ENCODE measurements at places on chromosomes 11 and 22.

DNA sequence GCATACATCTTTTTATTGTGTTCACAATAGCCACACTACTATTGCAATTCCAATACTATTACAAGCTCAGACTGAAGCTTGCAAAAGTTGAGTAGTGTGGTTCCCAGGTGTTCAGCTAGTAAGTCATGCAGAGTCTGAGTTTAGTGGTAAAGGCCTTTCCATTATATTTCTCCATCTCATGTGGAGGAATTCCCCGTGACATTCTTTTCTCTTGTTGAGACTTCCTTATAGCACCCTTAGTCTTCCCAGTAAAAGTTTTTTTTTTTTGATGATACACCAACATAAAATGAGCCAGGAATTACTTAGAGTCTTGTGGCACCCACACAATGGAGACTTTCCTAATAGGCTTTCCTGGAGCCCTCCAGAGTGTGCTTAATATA is 110.8 kb downstream of the UVRAG start:
- DNase-seq, result no peak

DNA sequence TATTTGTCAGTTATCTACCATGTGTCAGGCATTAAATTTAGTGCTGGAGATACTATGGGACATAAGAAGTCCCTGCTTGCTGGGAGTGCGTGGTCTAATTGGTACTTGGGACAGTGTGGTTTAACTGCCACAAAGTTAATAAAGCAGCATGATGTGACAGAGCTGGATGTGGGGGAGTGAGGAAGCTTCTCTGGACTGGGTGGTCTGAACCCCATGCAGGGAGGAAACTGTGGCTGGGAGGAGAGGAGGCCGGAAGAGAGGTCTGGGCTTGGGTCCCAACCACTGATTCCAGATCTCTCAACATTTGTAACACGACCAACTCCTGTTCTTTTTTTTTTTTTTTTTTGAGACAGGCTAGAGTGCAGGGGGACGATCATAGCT is 37.1 kb downstream of the ST3GAL4 start:
- no peak for DNase-seq

DNA sequence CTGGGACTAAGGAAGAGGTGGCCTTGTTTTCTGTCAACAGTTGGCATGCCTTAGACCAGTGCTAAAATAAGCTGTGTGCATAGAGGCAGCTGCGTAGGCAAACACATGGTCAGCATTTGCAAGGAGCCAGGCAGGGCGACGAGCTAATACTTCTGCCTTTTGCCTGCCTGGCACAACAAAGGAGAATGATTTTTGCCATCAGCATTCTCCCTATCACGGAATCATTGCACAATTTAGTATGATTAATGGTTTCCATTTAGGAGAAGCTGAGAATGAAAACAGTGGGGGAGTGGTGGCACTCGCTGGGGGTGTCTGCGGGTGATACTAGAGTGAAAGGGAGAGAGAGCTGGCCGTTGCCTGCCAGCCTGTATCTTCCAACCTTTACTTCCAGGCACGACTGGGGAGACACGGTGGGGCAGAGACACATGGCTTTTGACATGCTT is 336.0 kb downstream of the CADM1 start:
- DNase-seq, result no peak

DNA sequence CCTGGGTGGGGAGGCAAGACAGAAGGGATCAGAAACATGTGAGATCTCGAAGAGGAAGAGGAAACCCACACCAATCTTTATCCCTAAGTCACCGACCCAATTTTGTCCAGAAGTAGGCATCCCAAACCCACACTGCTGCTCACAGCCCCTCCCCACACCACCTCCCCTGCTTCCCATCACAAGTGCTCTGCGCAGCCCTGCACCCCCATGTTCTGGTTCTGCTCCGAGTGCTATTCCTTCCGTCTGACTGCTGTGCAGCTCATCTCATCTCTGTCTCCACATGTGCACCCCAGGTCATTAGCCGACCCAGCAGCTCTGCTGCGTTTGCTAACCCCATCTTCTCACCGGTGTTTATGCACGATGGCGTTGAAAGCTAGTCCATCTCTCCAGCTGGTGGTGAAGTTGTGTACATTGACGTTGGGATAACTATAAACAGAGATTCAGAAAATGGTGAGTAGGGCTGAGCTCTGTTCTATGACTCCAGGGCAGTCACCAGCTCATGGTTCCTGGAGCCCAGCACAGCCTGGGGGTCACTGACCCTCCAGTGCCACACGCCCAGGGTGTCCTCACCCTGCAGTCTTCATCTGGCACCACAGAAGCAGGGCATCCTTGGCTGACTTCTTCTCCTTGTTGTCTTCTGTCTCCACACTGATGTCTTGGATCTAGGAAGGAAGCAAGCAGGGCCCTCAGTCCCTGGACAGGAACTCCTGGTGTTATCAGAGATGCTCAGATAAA is 15.1 kb downstream of the SPTBN2 start:
- DNase-seq, result no peak

- DNase-seq, result no peak
Observed at GRCh38 chr22:19290400-19291217, 910 bp downstream of the CLTCL1 start.

DNA sequence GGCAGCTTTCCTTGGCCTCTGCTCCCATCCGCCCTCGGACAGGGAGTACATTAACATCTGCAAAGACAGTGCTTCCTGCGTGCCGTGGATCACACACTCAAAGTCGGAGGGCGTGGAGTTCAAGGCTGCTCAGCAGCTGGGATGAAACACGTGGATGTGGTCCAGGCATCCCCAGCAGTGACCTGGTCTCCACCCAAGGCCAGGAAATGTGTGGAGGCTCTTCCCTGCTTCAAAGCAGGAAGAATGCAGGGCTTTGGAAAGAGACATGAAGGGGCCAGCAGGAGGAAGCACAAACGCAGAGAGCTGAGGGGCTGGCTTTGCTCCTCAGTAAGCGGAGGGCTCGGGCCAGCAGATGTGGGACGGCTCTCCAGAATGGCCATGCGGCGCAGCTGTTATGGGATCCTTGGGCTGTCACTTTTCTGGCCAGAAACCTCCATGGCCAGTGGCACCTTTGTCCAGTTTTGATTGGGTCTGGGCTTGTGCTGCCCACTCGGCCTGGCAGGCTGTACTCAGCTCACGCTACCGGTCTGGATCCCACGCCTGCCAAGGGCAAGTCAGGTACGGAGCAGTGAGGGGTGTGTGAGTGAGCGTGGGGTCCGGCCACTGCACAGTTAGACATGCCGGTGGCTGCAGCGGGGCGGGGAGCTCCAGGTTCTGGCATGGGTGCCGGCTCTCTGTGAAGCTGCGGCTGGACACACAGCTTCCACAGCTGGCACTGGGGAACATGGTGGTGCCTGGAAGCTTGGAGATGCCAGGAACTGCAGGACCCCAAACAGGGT is 438.0 kb downstream of the TBC1D22A start:
- DNase-seq, result no peak

DNA sequence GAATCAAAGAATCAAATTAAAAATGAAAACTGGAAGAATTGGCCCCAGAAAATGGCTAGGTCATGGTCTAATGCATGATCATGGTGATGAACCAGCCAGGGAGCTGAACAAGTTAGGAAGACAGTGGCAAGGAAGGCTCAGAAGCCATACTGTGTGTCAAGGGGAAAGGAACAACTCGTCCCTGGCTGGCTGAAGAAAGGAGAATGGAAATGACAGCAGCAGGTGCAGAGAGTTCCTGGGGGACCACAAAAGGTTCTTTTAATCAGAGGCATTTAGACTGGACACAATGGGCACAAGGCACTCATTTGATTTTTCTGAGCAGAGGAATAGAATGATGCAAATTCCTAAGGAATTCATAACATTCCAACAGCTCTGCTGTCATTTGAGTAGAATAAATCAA is 209.9 kb downstream of the LARGE1 start:
- DNase-seq, result no peak

DNA sequence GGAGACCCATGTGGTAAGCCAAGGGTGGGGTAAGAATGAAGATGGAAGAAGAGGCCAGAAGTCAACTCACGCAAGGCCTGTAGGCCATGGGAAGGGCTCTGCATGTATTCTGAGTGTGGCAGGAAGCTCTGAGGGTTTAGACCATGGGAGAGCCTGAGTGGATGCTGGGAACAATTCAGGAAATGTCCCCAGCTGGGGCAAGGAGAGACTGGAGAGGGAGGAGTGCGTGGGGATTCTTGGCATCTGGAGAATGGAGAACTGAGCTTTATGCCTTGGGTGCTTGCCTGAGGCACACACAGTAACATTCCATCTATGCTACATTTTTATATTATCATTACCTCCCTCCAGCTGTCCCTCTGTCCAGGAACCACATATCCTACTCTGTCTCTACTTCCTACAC is 50.4 kb upstream of the CD82 start:
- DNase-seq, result no peak

DNA sequence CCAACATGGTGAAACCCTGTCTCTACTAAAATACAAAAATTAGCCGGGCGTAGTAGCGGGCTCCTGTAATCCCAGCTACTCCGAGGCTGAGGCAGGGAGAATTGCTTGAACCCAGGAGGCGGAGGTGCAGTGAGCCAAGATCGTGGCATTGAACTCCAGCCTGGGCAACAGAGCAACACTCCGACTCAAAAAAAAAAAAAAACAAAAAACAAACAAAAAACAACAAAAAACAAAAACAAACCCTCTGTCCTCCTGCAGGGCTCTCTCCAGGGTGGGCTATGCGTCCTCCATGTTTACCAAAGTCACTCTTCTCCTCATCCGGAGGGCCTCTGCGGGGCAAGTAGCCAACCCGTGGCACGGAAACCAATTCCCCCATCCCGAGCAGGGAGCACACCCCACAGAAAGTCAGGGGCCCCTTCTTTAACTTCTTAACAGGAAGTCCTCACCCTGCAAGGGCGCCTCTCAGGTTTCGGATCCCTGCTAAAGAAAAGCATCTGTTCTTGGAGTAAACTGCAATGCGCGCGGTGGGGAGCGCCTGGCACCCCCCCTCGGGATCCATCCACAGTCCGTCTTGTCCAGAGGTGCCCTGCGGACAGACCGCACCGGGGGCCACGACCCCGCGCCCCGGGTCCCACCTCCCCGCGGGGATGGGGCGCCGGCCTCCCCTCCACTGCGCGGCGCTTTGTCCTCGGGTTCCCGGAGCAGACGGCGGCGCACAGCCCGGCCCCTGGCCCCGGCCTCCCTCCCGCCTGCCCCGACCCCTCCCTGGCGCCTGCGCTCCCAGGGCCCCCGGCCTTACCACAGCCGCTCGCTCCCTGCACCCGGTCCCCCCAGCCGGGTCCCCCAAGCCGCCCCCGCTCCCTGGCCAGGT is 712 bp downstream of the CERK start:
- DNase-seq, result peak; percentile 65

DNA sequence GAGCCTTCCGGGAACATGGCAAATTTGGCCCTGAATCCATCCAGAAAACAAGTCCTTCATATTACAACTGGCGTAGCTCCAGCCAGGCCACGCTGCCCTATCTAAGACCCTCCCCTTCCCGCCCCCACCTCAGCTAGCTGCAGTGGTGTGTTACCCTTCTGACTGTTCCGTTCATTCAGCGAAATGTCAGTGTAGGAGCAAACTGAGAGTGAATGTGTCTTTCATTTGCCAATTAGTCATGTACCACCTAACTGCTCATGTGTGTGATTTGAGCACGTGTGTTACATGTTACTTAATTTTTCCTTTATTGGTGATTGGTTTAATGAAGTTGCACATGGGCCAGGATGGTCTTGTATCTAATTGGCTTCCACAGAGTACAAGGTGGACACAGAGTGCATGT is 34.8 kb upstream of the POU2AF1 start:
- no peak for DNase-seq

- no peak for DNase-seq
Observed at GRCh38 chr11:16363706-16364105, 7.4 kb upstream of the SOX6 start.

- peak; percentile 71 for DNase-seq
Observed at GRCh38 chr22:32644252-32645100, 157.0 kb upstream of the TIMP3 start.

GRCh38 chr11:35723913-35724312 is 61.3 kb downstream of the TRIM44 start:
- DNase-seq, result no peak

DNA sequence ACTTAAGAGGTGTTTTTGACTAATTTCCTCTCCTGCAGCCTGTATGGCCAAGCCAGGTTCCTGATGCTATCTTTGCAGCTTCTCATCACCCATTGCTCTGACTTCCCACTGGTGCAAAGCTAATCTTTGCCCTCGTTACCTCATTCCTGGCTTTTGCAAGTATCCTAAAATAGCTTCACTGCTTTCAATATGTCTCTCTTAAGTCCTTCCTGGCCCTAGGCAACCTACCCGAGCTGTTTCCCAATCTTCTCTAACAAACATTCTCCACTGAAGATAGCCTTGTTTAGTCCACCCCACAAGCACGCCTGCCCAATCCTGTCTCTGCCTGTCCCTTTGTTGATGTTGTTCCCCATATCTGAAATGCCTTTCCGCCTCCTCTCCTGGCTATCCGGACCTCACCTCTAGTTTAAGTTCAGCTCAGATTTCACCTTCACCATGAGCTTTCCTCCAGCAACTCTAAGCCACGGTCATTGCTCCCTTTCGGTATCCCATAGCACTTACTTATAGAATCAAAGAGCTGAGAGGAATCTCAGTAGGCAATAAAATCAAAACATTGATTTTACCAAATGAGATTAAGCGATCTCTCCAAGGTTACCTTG is 30.1 kb upstream of the CECR2 start:
- DNase-seq, result peak; percentile 79

GRCh38 chr11:34619062-34619516 is 1.8 kb upstream of the EHF start:
- no peak for DNase-seq

DNA sequence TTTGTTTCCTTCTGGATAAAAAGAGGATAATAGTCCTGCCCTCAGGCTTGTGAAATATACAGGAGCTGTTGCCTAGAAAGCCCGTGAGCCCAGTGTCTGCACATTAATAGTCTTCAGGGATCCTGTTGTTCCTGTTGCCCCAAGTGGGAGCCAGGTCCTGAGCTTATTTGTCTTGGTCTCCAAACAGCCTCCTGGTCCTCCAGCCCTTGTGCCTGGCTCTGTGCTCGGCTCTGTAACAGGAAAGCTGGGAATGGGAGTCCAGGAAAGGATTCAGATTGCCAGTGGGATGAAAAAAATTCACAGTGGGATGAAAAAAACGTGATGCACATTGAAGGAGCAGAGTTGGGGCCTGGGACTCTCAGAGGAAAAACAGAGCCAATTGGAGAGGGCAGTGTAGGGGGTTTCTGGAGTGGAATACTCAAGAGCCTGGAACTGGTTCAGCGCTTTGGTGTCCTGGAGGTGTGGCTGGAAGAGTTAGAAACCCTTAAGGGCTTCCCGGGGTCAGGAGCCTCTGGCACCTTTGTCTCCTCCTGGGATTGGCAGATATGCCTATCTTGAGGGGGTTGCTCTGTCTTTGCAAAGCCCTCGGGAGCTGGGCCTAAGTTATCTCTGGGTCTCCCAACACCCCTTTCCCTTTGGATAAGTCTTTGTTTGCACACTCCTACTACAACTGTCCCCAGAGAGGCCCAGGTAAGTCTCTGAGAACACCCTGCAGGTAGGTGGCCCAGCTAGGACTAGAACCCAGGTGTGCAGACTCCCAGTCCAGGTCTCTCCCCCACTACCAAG is 2.3 kb upstream of the INPPL1 start:
- DNase-seq, result no peak

DNA sequence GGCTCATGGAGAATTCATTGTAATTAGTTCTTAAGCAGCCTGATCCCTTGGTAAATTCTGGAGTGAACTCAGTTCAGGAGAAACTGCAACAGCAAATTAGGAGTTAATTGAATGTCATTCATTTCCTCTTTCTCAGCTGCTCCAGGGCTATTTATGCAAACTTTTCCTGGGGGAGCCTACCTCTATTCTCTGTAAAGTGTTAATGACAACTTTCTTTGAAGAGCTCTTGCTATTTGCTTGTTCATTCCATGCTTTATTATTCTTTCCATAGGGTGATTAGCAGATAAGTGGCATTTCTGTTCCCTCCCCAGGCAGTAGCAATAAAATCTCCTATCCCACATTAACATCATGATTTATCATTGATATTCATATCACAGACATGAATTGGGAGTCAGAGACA is 267.6 kb upstream of the DDI1 start:
- no peak for DNase-seq
